ENCODE measurements at places on chromosomes 2 and 18.

DNA sequence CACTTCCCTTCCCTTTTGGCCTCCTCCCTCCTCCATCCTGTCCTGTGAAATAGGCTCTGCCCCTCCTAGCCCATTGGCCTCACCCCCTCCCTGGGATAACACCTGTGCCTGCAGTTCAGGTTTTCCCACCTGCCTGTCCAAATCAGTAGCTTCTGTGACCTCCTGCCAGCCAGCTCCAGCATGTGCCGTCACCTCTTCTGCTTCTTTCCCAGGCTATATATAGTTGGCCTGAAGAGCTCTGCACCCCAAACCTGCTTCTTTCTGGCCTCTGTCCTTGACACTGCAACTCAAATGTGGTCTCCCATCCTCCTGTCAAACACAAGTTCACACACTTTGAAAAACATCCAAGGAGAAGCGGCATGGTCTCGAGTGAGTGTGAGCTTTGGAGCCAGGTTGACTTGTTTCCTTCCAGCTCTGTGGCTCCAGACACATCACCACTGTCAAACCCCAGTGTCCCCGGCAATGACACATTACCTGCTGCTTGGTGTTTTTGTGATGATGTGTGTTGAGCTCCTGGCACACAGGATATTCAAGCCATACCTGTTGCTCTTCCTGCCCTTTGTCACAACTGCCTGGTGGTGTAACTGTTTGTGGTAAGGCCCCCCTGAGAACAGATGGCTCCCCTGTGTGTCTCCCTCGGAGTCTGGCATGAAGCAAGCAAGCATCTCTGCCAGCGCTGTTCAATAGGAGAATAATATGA lies 143.6 kb upstream of the DAPL1 start:
- no peak for DNase-seq

DNA sequence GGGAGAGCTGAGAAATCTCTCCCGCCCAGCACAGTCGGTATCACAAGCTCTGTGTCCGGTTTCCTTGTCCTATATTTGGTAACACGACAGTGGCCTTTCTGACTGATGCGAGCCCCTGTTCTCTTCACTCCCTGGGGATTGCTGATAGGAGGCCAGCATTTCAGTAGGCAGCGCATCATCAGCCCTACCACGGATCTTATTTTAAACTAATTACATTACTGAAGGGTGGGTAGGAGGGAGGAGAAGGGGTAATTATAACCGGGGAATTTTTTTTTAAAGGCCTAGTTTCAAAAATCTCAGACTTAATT lies 125.6 kb upstream of the LGALSL start:
- DNase-seq, result no peak

- DNase-seq, result no peak
Observed at GRCh38 chr2:38260972-38261371, 116.1 kb downstream of the ATL2 start.

DNA sequence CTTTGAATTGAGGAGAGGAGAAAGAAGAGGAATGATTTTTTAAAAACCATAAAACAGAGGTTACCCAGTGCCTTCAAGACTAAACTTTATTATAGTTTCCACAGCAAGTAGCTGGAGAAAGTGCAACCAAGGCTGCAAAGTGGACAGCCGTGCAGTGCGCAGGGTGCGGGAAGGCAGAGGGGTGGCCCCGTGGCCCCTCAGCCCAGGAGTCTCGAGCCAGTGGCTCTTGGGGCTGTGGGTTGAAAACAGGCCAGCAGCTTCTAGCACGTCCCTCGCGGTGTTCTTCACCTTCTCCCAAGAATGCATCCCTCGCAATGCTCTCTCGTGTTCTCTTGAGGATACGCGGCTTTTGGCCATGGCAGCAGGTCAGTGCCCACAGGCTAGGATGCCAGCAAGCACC lies 28.5 kb upstream of the ALKAL2 start:
- DNase-seq, result no peak

GRCh38 chr18:35949090-35949489 lies 23.4 kb upstream of the RMP24 start:
- DNase-seq, result no peak

DNA sequence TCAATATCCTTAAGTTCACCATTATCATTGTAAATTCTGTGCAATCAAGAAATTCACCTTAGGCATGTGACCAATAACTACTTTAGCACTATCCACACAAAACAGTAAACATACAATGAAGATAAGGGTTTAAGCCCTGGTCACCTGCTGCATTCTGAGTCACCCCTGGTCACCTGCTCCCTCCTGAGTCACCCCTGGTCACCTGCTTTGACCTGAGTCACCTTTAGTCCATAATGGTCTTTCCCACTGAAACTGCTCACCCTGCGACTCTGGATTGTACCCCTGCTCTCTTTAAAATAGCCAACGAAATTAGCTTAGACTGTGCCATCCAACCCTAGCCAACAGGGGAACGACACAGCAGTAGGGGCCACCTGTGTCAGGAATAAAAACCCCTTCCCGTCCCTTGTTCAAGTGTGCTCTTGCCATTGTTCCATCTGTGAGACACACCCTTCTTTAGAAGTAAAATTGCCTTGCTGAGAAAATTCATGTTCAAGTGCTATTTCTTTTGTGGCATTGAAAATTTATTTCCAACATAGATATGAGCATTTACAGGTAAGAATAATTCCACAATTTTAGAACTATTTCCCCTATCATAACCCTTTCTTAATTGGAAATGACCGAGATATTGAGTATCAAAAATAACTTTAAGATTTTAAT lies 902.8 kb downstream of the DSC3 start:
- no peak for DNase-seq

DNA sequence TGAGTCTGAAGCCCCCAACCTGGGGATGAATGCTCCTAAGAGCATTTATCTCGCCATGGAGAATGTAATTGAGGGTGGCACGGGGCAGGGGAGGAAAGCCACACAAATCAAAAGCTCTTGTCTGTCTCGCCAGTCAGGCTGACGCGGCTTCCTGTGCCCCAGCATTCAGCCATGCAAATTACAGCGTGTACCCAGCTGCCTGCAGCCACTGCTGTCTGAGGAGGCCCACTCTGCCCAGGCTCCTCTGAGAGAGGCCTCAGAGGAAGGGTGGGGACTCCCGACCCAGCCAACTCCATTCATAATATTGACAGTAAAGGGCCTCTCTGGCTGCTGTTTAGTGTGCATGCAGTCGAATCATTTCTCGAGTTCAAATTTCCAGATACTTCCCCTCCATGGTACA lies 22.0 kb downstream of the SMAD7 start:
- DNase-seq, result peak; percentile 83

GRCh38 chr2:42867093-42868065 lies 75.0 kb upstream of the HAAO start:
- no peak for DNase-seq

- no peak for DNase-seq
Observed at GRCh38 chr2:136208682-136209420, 90.9 kb upstream of the CXCR4 start.

DNA sequence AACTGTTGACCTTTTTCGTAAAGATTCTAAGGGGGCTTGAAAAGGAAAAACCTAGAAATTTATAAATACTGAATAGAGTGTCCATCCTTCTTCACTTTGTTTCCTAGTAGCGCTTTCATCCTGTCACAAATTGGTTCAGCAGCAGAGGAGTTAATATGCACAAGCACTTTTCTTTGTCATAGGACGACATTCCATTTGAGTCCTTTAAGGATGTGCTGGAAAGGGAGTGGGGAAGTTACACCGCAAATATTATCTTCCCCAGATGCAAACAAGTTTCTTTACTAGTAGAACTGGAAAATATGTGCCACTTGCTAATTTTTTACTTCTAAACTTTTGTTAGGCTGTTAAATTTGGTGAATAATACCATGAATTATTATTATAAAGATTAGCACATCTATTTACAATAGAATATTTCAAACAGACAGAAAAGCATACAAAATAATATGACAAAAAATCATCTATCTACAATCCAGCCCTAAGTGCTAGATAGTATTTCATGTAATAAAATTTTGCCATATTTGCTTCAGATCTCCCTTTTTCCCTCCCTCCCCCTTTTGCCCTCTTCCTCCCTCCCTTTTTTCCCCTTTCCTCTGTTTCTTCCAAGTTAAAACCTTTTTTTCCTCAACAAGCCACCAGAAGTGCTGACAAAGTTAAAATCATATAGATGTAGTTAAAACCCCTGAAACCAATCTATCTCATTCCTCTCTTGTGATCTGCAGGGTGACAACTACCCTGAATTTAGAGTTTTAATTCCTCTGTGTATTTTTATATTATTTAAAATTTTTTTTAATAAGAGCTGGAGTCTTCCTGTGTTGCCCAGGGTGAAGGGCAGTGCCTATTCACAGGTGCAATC lies 50.5 kb upstream of the MAP4K3 start:
- DNase-seq, result no peak

DNA sequence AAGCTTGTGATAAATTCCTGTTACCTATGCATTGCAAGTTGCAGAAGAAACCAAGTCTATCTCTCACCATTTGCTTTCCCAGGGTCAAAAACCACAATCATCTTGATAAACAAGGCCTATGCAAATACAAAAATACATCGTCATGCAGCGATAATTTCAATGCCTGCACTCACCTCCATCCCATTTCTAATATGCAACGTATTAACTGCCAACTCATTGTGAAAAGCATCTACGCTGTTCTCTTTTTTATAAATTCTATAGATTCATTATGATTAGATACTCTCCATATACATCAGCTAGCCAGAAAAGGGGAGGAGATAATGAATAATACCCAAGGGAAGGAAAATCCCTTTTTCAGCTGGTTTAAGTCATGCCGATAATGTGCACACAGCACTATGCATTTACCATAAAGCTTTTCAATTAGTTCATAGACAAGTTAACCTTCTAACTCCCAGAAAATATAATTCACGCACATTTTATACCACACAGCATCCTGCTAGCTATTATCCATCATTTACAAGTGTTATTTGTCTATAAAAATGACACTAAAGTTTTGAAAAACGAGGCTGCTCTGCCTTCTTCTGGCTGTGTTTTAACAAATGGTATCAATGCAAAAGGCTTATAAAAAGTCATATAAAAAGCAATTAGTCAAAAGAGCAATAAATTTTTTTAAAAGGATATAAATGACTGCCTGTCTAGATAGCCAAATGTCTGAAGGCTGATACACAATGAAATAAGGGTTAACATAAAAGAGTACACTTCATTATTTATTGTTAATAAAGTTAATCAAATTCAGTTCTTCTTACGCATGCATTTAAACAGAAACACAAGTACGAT lies 77.6 kb downstream of the AFF3 start:
- DNase-seq, result no peak

- DNase-seq, result no peak
Observed at GRCh38 chr2:17416884-17417391, 101.3 kb downstream of the RAD51AP2 start.

GRCh38 chr2:203719456-203720410 lies 13.3 kb downstream of the CD28 start:
- no peak for DNase-seq

- no peak for DNase-seq
Observed at GRCh38 chr2:170533156-170533555, 182.0 kb upstream of the SP5 start.

GRCh38 chr2:25285265-25286024 lies 56.3 kb downstream of the DNMT3A start:
- no peak for DNase-seq

DNA sequence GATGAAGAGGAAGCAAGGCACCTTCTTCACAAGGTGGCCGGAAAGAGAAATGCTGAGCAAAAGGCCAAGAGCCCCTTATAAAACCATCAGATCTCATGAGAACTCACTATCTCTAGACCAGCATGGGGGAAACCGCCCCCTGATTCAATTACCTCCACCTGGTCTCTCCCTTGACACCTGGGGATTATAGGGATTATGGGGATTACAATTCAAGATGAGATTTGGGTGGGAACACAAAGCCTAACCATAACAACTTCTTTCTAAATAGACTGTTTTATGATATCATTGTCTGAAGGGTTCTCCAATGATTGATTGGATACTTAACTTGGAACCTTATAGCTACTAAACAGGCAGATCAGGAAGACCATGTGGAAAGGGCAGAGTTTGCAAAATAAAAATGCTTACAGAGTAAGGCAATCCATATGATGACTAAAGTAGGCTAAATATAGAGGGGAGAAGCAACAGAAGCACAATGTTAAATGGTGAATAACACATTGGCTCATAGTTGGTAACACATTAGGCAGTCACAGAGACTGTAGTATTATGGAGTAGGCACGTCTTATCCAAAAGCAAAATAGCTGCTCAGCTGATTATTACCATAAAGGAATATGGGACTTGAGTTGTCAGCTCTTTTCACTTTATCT lies 179.0 kb downstream of the BARD1 start:
- no peak for DNase-seq

DNA sequence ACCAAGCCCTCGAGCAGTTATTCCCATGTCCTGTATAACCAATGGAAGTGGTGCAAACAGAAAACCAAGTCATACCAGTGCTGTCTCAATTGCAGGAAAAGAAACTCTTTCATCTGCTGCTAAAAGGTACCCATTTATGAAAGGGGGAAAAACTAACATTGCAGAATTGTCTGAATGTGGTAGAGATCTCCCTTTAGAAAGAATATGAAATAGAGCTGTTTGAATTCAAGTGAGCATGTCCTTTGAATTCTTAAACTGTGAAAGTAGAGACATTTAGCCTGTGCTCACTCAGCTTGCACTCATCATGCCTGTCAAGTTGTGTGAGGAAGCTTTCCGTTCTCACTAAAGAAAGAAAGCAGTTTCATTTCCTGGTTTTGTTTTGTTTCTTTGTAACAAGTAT lies 87.4 kb downstream of the EML4 start:
- DNase-seq, result no peak

DNA sequence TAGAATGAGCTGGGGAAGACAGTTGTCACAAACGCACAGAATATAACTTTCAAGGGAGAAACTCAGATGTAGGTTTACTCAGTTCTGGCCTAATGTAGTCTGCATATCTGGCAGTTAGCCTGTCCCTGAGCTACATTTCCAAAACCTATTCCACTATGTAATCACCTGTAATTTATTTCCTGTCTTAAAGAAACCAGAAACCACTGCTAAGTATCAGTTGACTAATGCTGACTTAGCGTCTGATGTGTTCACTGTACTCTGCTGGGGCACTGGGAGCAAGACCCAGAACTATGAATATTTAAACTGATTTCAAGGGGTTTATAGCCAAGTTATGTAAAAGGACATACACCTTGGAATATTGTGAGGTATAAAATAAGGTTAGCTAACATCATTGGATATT lies 1995.2 kb upstream of the PIK3C3 start:
- DNase-seq, result no peak

GRCh38 chr2:28593160-28593755 lies 97.4 kb downstream of the PLB1 start:
- DNase-seq, result no peak

DNA sequence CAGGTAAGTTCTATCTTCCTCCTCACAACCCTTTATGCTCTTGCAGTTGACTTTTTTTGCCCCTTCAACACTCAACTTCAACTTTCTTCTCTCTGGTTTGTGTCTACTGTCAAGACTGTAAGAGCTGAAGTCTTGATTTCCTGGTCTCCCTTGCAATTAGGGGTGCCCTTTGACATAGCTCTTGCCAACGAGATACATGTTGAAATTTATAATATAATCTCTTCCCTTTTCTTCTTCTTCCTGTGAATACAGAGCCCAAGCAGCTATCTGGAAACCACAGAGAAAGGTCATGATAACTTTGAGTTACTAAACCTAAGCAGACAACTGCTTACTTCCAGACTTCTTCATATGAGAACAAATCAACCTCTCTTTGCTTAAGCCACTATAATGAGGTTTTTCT lies 163.5 kb downstream of the MC4R start:
- no peak for DNase-seq

GRCh38 chr18:6738622-6739021 lies 9.1 kb downstream of the ARHGAP28 start:
- DNase-seq, result no peak

Data from activated CD8-positive, alpha-beta memory T cell treated with anti-CD3 and anti-CD28 coated beads, Interleukin-2, amount 50 U/mL, for 48 hours (primary cell).